Activated naive CD4-positive, alpha-beta T cell (primary cell): ENCODE measurements at places on chromosomes 3 and 15.

DNA sequence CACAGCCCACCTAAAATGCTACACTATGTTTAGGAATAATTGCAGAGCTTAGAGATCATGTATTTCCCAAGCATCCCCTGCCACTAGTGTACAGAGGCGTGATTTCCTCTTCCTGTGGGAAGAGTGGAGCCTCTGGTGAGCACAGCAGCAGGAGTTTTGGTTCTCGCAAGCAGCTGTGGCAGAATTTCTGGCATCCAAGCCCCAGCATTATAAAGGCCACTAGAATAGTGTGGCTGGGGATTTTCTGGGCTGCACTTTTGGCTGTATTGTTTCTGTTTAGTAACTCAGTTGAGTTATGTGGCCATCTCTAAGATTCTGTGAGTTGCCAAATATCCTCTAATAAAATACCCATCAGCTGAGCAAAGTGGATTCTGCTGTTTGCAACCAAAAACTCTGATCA lies 64.7 kb downstream of the GPR176 start:
- no peak for DNase-seq

DNA sequence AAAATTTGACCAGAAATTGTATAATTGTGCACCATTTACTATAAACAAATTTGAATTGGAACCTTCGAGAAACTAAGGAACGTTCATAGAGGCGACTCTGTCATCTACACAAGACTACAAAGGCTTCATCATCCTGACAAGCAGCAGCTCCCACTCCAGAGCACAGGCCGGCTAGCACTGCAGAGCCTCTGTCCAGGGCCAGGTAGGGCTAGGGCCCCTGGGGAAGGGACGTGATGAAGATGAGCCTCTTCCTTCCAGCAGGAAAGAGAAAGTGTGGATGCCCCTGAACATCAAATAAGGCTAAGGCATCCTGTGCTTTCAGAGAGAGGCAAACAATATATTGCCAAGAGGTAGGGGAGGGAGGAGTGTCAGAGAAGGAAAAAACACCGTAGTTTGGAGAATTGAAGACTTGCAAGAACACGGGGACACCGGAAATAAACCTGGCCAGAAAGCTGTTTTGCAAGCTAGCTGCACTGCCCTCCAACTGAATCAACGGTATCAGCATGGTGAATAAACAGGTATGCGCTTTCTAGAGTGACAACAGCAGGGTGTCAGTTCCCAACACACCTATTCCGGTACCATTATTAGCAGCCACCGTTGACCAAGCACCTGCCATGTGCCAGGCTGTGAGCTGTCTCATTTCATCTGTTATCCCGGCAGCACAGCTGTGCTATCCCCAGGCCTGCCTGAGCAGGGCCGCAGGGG lies 12.4 kb downstream of the XXYLT1 start:
- DNase-seq: no peak

- DNase-seq: no peak
Measured at GRCh38 chr3:128878556-128879124, 780 bp upstream of the ACAD9 start.

DNA sequence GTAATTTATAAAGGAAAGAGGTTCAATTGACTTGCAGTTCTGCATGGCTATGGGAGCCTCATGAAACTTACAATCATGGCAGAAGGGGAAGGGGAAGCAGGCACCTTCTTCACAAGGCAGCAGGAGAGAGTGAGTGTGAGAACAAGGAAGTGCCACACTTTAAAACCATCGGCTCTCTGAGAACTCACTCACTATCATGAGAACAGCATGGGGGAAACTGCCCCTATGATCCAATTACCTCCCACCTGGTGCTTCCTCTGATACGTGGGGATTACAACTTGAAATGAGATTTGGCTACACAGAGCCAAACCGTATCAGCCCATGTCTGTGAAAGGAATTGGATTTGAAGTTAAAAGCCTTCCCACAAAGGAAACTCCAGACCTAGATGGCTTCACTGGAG lies 39.1 kb downstream of the TKT start:
- DNase-seq: no peak

DNA sequence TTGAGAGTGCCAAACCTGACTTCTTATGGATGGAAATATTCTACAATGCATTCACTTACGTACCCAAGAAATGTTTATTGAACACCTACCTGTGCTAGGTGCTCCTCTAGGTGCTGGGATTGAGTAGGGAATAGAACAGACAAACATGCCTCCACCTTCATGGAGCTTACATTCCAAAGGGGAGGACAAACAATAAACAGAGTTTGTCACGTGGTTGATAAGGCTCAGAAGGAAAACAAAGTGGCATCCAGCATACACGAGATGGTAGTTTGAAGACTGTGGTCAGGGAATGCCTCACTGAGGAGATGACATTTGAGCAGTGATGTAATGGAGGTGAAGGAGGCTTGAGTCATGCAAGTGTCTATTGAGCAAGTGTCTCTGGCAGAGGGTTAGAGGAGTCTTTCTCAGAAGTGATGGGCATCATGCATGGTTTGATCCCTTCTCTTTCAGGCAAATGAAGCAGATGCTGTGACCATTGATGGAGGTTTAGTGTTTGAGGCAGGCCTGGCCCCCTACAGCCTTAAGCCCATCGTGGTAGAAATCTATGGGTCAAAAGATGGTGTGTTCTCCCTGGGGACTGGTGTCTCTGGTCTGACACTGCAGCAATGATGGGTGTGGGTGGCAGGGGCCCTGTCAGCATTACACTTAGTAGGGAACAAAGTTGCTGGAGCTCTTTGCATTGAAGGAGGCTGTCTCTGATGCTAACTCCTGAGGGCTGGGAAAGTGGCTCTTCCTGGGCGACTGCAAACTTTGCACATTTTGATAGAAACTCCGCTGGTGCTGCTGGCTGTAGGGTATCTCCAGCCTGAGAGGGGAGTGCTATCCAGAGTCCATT lies 29.7 kb upstream of the TOPBP1 start:
- DNase-seq: no peak

DNA sequence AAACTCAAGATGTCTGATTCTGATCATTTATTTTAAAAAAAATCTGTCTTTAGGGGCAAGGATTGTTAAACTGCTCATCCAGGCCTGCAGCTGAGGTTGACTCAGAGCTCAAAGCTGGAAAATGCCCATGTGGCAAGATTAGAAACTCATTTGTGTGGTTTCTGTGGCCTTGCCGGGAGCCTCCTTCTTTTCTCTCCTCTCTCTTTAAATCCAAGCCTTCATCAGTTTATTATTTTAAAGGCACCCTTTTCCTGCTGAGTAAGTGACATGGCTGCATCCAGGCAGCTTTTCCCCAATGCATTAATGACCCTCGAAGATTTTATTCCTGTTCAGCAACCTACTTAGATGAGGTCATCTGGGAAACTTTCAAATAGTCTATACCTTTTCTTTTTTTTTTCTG lies 221.3 kb upstream of the CDIN1 start:
- DNase-seq: no peak

DNA sequence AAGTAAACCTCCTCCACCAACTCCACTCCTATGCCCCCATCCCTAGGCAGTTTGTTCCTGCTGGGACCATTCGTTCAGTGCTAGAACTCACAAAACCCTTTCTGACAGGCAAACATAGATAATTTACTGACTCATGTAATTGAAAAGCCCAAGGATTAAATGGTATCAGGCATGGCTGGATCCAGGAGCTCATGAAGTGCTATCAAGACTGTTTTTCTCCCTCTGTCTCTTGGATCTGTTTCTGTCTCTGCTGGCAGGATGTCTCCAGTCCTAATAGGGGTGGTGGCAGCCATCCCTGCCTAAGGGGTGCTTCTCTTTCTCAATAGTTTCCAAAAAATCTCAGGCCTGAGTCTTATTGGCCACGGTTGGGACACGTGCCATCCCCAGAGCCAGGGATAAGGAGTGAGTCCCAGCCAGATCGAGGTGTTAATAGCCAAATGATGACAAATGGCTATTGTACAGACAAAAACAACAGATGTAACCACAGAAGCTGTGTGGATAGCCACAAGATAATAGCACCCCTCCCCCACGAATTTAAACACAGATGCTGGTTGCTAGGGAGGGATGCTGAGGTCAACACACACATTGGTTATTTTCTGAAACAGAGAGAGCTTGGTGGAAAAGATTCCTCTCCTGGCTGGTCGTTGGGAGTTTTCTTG lies 168.6 kb downstream of the SHQ1 start:
- DNase-seq: no peak
